Esophagus squamous epithelium (tissue), 5 donors: ENCODE measurements at places on chromosomes 3 and 15. TPM values are rescaled to one million over a fixed set of nuclear protein-coding genes. Genes with fewer than 3 reads are reported as not detected.

DNA sequence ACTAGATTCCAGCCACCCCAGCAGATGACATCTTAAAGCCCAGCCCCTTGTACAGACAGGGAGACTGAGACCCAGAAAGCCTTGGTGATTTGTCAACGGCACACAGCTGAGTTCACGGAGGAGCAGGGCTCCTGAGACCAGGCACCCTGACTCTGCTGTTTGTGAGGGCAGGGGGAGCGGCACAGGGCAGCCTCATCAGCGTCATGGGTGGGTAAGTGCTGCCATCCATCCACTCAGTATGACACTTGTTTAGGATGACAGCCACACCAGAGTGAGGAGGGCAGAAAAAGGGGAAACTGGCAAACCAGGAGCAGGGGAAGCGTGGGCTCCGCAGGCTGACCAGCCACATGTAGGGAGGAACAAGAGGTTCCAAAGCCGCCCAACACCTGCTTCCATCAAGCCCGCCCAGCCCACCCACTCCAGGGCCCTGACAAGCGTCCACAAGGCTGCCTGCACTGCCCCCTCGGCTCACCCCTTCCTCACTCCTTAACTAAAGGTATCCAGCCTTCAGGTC lies 19.9 kb downstream of the RBPMS2 start:
- DNase-seq = no peak

DNA sequence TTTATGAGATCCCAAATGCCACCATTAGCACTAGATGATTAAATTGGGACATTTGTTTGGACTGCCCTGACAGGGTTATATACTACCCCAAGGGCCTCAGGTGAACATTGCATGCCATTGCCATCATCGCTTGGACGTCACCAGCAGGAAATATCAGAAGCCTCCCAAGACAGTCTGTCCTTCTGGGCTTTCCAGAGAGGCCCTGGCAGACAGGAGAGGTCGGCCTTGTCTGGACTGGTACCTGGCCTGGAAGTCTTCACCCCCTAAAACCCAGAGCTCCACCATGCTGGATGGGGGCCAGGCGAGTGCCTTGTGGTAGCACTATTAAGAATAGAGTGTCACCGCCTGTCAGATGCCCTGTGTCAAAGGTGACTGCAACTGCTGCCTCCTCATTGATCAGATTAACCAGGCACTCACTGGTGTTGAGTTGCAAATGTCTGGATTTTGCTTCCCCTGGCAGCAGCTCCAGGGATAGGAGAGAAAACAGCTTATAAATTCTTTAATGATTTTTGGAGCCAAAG lies 324.1 kb upstream of the RASGRP1 start:
- DNase-seq = no peak

GRCh38 chr3:117409701-117410459 lies 700.3 kb downstream of the TUSC7 start:
- DNase-seq = no peak

GRCh38 chr3:13783476-13783875 lies 96.4 kb downstream of the WNT7A start:
- DNase-seq = no peak

GRCh38 chr3:139239550-139239949 lies 104.3 kb upstream of the MRPS22 start:
- DNase-seq = no peak

- DNase-seq = no peak
Observed at GRCh38 chr3:4426782-4427344, 40.2 kb downstream of the SUMF1 start.

C3orf85 gene
- total RNA-seq = not detected

TUSC7 gene
- total RNA-seq = not detected

PARP15 gene
- total RNA-seq = 0.09 TPM

DNA sequence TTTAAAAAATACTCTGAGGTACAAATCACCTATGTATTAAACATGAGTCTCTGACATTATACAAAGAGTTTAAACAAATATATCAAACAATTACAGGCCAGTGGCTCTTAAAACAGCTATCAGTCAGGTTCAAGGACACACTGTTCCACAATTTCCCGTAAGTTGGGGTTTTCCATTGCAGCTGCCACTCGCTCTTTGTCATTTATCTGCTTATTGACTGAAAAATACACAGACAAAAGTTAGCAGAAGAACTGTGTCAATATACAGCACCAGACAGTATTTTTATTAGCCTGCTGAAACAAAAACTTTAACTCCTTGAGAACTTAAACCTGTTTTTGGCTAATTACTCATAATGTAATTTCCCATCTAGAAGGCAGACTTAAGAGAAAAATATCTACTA lies 20.8 kb downstream of the CIAO2A start:
- DNase-seq = no peak

- no peak for DNase-seq
Observed at GRCh38 chr3:127967316-127967715, 52.3 kb downstream of the KBTBD12 start.

GRCh38 chr3:4587061-4587837 lies 94.1 kb downstream of the ITPR1 start:
- no peak for DNase-seq

TTC21A gene
- 2.9 TPM for total RNA-seq

- no peak for DNase-seq
Observed at GRCh38 chr15:85745023-85745422, 49.7 kb downstream of the KLHL25 start.

SCAANT1 gene
- total RNA-seq = not detected

DNA sequence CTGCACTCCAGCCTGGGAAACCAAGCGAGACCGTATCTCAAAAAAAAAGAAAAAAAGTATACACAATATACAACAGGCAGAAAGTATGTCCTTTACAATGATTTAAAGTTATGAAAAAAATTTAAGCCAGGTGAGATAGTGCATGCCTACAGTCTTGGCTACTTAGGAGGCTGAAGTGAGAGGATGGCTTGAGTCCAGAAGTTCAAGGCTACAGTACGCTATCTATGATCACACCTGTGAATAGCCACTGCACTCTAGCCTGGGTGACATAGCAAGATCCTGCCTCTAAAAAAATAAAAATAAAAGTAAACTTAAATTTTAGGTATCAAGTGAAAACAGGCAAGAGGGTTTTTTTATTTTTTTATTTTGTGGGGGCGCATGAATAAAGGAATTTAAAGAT lies 3.1 kb upstream of the KNSTRN start:
- no peak for DNase-seq

LSM3 gene
- total RNA-seq = 21.5 TPM

ATP8B4 gene
- total RNA-seq = 2.0 TPM

DNA sequence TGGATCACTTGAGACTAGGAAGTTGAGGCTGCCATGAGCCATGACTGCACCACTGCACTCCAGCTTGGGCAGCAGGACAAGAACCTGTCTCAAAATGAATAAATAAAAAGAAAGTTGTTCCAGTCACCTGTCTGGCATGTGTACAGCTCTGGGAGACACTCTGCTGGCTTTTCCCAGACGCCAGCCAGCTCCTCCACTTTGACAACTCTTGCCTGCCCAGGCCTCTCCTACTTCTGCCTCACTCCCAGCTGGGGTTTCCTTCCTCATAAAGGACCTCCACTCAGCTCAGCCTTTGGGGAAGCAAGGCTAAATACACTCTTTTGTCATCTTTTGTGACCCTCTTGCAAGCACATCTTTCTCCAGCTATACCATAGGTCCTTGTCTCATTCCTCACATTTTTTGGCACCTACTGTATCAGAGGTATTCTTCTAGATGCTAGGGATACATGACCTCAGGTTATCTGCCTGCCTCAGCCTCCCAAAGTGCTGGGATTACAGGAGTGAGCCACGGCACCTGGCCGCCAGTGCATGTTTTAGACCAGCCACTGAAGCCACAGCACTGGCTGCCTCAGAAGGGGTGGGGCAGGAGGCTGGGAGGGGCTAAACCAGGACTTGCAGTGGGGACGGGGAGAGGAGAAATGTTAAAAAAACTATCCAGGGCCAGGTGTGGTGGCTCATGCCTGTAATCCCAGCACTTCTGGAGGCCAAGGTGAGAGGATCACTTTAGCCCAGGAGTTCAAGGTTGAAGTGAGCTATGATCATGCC lies 10.0 kb upstream of the ELP6 start:
- DNase-seq = no peak

GRCh38 chr15:39361497-39361896 lies 219.4 kb upstream of the THBS1 start:
- no peak for DNase-seq

DNA sequence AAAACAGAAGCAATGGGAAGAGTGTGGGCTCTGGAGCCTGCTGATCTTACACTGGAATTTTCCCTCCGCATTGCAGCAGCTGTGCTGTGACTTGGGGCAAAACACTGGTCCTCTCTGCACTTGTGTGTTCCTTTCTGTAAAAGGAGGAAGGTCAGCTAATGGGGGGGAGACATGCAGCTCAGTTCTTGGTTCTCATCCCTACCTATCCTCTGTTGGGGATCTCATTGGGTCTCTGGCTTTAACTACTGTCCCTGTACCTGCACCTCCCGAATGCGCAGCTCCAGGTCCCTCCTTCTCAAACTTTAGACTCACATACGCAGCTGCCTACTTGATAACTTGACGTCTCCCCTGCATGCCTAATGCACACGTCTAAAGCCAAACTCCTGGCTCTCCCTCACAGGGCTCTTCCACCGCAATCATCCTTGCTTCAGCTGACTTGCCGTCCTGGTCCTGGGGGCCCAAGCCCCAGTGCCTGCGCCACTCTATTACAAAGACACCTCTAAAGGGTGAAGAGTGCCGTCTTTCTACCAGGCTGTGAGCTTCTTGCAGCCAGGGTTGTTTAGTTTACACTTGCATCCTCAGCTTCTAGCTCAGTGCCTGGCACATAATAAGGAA lies 5.9 kb upstream of the TMEM44 start:
- DNase-seq = no peak

- no peak for DNase-seq
Observed at GRCh38 chr3:61804782-61805181, 243.4 kb downstream of the PTPRG start.

SCAMP5 gene
- total RNA-seq = 2.0 TPM

SEMA3B gene
- 2.3 TPM for total RNA-seq

TM4SF18 gene
- total RNA-seq = 0.95 TPM

CLSTN2 gene
- 5.0 TPM for total RNA-seq

- DNase-seq = no peak
Observed at GRCh38 chr3:122183521-122183892, at the start of gene CASR. TSS of gene CASR (plus strand) at chr3:122183668. CDS start at chr3:122254190, 70,522 bp downstream.

DNA sequence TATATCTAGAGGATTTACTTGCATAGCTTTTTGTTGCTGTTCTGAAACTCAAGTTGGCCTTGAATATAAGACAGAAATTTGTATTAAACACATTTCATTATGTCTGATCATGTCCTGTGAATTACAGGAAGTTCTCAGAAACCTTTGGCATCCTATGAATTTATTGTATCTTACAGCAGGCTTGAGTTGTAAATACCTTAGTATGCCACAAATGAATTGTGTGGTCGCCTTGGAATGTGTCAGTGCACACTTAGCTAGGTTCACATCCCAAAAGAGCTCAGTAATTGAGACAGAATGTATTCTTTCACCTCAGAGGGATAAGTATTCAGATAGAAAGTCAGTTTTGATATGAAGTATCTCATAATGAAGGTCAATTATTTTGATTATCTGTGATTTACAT lies 83.4 kb downstream of the NEK11 start:
- DNase-seq = no peak

DNA sequence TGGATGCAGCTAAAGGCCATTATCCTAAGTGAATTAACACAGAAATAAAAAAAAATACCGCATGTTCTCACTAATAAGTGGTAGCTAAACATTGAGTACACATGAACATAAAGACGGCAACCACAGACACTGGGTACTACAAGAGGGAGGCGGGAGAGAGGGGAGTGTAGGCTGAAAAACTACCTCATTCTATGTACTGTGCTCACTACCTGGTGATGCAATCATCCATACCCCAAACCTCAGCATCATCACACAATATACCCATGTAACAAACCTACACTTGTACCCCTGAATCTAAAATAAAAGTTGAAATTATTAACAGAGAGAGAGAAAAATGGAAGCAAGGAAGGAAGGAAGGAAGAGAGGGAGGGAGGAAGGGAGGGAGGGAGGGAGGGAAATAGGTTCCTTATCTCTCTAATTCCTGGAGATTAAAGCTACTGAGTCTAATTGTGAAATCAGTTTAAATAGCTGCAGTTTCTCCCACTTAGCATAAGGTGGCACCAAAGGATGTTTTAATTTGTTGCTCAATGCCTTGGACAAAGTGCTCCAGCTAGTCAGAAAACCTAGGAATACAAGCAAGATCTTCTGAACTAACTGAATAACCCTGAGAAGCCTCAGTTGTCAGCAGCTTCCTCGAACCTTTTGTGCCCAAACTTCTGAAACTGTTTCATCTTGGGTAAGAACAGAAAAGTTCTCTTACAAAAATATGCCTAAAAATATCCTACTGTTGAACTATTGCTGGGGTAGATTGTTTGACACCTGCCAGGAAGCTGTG lies 79.4 kb upstream of the ATP11B start:
- no peak for DNase-seq

DNA sequence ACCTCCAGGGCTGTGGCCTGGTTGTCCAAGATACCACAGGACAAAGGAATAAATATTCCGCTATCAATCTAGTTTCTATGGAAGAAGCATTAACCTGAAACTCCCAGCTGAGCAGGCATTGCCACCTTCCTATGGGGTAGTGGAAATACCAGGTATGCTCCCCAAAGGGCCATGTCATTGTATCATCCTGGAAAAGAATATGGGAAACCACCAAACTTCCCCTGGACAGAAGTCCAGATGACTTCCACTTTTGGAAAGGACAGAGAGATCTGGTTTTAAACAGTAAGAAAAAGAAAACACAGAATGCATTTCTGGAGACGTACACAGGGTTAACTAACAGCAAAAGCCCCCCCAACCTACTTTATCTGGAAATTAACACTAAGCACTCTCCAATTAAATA lies 100.2 kb downstream of the RFTN1 start:
- no peak for DNase-seq

DNA sequence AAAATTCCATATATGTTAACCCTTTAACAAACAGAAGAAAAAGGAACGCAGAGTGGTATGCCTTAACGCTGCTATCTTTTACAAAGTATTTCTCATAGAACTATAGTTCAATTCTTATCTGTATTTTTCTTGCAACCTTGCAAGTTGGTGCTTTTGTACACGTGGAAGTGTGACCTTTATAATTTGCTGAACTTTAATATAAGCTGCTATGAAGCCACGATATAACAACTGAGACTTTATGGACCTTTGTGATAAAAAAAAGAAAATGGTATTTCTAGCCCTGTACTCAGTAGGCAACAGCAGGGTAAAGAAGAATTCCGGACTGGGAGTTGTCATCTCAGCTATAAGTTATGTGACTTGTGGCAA lies 6.3 kb upstream of the TFG start:
- DNase-seq = no peak
